CD4-positive, alpha-beta T cell treated with Interleukin-6 for 4 hours (primary cell): ENCODE measurements at places on chromosomes 1 and 21.

- no peak for DNase-seq
These were observed 70.1 kb downstream of the CASZ1 start for GRCh38 chr1:10726355-10726754.

DNA sequence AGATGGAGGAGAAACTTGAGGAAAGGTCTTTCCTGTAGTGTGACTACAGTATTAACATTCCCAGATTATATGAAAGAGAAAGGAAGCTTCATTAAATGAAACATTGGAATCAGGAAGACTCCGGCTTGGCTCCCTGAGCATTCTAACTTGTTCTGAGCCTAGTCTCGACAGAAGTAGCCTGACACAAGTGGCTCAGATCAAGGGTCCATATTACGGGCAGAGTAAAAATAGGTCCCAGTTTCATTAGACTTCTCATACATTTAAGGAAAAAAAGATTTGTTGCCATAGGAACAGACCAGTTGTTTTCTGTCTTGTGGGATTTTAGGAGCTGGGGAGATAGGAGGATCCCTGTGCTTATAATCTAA, 12.8 kb downstream of the SMAP2 start:
- DNase-seq: no peak

GRCh38 chr1:85936470-85936869, 220.1 kb downstream of the COL24A1 start:
- DNase-seq: no peak

DNA sequence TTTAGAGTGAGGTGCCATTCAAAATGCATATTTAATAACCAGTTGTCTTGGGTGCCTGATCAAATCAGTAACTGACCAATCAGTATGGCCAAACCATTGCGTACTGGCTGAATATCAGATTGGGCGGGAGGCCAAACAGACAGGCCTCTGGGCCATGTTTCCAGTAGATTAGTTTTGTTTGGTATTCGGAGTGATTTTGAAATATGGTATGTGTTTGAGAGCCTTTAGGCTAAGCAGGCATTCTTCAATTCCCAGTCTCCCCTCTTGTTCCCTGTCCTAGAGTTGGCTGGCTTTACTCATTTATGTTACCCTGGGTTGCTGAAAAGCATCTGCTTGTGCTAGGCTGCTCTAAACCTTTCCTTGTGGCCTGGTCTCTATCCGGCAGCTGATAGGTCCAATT, 80.1 kb downstream of the BACH1 start:
- DNase-seq: no peak

DNA sequence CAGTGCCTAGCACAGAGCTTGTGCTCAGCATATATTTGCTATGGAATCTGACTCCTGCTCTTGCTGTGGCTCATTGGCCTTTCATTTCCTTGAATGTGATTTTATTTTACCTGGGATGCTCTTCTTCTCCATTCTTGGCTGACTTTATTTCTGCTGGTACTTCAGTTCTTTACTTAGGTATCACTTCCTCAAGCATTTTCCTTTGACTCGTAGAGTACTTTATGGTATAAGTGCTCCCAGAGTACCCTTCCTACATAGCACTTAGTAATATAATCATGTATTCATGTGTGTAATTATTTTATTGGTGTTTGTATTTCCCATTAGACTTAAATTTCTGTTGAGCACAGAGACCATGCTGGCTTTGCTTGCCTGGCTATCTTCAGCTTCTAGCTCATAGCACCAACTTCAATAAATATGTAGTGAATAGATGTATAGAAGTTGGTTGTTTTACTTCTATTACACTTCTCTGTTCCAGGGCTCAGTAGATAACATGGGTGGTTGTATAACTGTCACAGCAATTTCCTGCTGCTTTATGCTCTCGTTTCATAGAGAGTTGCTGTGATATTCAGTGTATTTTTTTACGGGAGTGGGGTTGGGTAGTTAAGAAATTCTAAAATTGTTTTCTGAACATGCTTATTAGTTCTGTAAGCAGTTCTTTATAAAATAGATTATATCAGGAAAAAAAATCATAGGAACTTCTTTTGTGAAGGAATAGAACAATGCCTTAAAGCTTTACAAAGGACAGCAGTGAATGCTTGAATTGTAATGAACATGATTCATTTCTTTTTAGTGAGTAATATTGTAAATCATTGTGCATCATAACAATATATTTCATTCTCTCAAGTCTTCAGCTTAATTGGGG, 112.2 kb downstream of the NEK7 start:
- no peak for DNase-seq

GRCh38 chr1:73781251-73781650, 416.7 kb downstream of the LRRIQ3 start:
- DNase-seq: no peak

- no peak for DNase-seq
These were observed 26.2 kb downstream of the ACOT11 start for GRCh38 chr1:54574158-54574778.

GRCh38 chr1:153542956-153543711, 2.4 kb upstream of the S100A5 start:
- DNase-seq: no peak

GRCh38 chr1:239731082-239731748, 344.8 kb downstream of the CHRM3 start:
- DNase-seq: no peak

- no peak for DNase-seq
These were observed 13.4 kb upstream of the PRPF38B start for GRCh38 chr1:108678706-108679105.

DNA sequence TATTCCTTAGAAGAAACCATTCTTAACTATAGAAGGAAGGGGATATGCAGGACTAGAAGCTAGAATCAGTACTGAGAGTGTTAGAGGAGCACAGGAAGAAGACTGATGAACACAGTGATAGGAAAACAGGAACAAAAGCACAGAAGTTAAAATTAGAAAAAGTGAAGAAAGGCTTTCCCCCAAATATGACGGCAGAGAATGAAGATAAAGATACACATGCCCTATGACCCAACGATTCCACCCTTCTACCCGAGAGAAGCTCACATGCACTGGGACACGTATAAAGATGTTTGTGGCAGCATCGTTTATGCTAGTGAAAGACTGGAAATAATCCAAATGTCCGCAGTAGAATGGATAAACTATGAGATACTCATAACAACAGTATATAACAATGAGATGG, 74.2 kb downstream of the DTL start:
- no peak for DNase-seq

DNA sequence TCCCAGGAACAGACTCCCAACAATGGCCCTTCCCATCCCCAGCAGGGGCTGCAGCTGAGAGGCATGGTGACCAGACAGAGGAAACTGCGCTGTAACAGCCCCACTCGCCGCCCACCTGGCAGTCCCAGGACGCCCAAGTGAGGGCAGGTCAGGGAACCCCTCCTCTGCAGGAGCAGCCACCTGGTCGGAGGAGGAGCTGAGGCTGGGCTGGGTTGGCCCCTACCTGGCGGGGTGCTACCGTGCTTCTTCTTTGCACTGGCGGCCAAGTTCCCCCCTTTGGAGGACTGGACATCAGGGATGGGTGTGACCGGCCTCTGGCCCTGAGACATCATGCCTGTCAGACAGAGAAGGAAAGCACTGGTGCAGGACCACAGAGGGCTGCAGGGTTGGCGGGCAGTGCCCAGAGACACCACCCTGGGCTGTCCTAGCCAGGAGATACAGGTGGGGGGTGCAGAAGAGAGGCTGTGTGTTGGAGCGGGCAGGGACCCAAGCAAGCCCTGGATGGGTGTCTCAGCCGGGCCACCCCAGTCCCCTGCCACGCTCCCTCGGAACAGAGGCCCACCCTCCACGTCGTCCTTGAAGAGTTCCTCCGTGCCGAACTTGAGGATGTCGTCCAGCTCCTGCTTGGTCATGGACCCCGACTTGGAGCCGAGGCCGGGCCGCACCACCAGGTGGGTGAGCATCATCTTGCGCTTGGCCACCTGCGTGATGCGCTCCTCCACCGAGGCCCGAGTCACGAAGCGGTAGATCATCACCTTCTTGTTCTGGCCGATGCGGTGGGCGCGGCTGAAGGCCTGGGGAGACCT, 51.6 kb downstream of the CHD5 start:
- DNase-seq: no peak
